Mammary epithelial cell (primary cell): ENCODE measurements at places on chromosomes 4 and X. TPM values are rescaled to one million over a fixed set of nuclear protein-coding genes. Genes with fewer than 3 reads are reported as not detected.

DNA sequence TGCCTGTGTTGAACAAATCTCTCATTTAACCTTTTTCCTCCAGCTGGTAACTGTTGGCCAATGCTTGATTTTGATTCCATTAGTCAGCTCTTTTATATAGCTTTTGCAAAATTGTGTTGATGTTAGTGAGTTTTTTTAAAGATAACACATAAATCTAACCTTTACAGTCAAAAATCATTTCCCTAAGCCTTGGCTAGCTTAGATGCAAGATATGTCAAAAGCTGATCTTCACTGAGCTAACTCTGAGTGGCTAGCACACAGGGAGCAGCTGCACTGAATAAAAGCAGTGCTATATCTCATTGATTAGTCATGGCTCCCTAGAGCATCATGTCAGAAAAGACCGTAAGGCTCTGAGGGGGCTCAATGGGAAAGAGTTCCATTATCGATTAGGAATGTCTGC lies 78.7 kb downstream of the PPARGC1A start:
- DNase-seq, result no peak

GRCh38 chrX:39425124-39425806 lies 624.0 kb downstream of the MID1IP1 start:
- DNase-seq, result no peak

DNA sequence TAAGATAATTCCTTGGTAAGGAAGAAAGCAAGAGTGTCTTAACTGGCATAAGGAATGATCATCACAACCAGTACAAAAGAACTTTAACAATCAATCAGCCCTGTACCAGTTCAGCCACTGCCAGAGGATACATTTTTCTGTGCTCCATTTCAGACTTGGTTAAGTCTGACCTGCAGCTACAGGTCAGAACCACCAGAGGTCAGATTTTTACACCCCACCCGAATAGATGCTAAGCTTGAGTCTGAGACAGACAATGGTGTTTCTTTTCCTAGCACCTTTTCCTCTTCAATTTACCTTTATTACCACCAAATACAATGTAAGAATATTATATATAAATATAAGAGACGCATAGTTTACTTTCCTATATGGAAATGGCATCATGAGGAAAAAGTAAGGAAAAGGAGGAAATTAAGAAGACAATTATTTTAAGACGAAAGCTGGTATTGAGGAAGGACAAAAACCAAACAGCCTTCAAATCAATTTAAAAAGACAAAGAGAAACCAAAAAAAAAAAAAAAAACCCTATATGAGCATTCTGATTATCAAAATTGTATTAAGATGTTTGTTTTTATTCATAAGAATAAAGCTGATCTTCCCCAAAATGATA lies 215.3 kb upstream of the TTC29 start:
- DNase-seq, result peak; percentile 49

- DNase-seq, result peak; percentile 32
These were observed 179.2 kb downstream of the SLC7A11 start for GRCh38 chr4:138062929-138063328.

- no peak for DNase-seq
These were observed 191.8 kb downstream of the ADAM29 start for GRCh38 chr4:175109933-175110332.

GRCh38 chr4:174110180-174110579 lies 173.3 kb downstream of the FBXO8 start:
- no peak for DNase-seq

DNA sequence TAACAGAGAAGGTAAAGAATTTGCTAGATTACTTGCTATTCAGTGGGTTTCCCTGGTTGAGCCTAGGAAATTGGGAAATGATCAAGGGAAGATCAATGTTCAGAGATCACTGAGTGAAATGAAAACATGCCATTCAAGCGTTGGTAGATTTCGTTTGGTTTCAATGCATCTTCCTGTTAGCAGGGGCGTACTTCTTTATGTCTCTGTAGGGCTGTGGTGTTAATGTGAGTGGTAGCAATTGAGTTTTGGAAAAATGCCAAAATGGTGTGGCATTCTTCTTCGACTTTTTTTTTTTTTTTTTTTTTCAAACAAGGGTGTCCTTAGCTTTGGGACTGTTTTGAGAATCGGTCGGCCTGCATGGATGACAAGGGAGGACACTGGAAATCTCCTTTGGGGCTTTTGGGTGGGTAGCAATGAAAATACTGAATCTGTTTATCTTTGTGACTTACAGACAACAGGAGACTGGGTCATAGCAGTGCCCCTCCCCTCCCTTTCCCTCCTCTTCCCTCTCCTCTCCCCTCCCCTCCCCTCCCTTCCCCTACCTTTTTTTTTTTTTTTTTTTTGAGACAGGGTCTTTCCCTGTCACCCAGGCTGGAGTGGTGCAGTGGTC lies 50.4 kb downstream of the SPRY1 start:
- DNase-seq, result no peak

DNA sequence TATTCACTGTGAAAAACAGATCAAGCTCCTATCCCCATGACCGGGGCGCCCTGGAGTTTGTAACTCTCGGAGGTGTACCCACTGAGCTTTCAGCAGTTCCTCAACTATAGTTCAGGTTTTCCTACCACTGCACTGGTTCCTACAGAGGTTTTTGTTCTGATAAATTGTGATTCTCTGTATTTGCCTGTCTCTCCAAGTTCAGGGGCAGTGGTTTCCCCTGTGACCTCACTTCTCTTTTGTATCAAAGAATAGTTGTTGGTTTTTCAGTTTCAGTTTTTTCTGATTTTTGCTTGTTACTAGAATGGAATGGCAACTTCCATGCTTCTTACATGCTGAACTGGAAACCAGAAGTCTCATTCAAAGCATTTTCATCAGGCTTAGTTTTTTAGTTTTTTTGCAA lies 56.8 kb upstream of the PLS3 start:
- DNase-seq, result no peak

- DNase-seq, result no peak
These were observed 102.2 kb downstream of the RBMX2 start for GRCh38 chrX:130504019-130504418.

DNA sequence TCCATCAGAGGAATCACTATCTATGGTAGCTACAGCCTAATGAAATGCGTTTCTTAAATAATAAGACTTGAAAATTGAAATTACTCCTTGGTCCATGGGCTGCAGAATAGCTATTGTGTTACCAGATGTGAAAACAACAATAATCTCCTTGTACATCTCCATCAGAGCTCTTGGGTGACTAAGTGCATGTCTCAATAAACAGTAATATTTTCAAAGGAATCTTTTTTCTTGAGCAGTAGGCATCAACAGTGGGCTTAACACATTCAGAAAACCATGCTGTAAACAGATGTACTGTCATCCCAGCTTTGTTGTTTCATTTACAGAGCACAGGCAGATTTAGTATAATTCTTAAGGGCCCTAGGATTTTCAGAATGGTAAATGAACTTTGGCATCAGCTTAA lies 67.3 kb downstream of the GLUD2 start:
- DNase-seq, result no peak

- peak; percentile 85 for DNase-seq
These were observed 69.4 kb upstream of the KIT start for GRCh38 chr4:54588404-54588803.

DNA sequence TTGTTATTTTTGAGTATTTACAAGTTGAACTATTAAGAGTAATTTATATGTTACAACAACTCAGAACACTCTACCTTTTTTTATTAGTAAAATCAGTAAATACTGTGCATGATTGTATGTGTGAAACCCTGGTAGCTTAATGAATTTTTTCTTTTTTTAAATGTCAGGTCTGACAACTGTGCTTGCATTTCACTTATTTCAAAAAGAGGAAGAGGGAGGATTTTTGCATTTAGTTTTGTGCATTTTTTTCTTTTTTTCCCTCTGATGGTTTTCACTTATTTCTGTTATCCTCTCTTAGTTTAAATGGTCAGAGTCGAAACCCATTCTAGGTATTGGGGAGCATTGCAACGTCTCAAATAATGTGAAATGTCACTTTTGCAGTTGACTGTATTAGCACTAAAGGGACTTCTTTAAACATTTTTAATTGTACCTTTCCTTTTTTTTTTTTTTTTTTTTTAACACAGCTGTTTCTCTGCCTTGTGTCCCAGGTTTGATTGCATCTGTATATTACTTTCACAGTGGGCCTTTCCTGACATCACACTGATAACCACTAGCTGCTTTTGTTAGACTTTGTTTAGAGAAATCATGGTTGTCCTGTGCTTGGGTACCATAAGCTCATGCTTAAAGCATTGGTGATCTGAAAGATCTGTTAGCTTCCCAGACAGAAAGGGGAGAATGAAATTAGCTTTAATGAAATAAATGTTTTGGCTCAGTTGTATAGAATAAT lies 28.5 kb downstream of the MOB1B start:
- DNase-seq, result no peak

GRCh38 chrX:130267956-130268448 lies 697 bp downstream of the ZNF280C start:
- DNase-seq, result peak; percentile 1

GRCh38 chr4:124783847-124784246 lies 71.3 kb upstream of the ANKRD50 start:
- DNase-seq, result peak; percentile 39

GRCh38 chrX:133569217-133569616 lies 153.9 kb upstream of the GPC4 start:
- no peak for DNase-seq

DNA sequence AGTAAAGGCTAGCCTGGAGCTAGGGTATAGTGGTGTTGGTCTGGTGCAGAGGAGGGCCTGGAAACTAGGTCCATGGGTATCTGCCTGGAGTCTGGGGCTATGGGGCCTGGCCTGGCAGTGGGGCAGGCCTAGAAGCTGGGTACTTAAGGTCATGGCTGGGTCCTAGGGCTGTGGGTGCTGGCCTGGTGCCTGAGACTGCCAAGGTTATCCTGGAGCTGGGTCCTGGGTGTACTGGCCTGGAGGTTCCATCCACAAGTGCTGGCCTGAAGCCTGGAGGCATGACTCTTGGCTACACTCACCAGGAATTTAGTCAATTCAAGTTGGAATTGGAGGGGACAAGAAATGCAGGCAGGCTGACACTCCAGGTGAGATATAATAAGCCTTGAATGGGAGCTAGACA lies 108.4 kb upstream of the ZCCHC13 start:
- DNase-seq, result no peak

GRCh38 chr4:147840838-147841738 lies 109.2 kb downstream of the ARHGAP10 start:
- DNase-seq, result no peak

- DNase-seq, result no peak
These were observed 333.3 kb downstream of the PDGFC start for GRCh38 chr4:156638334-156638733.

- peak; percentile 68 for DNase-seq
These were observed 503.3 kb upstream of the FAM241A start for GRCh38 chr4:111641813-111642579.

GRCh38 chr4:140025470-140025869 lies 128.5 kb downstream of the MAML3 start:
- DNase-seq, result no peak

- DNase-seq, result no peak
These were observed 167.3 kb upstream of the PGRMC2 start for GRCh38 chr4:128454881-128455280.

DNA sequence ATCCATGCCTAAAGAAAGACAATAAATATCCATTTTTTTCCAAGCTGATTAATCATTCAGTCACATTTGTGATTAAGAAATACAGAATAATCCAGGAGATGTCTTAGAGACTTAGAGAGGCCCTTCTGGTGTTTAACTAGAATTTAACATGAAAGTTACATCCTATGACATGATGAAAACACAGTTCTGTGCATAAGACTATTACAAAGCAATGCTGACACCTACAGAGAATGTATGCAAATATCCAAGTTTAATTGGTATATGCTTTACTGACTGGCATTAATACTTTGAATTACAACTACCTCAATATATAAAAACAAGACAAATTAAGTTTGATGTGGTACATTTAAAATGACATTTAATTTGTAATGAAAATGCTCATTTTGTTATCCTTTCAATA lies 17.8 kb upstream of the TLL1 start:
- no peak for DNase-seq

GRCh38 chr4:47631161-47631560 lies 146.1 kb downstream of the ATP10D start:
- DNase-seq, result no peak

GRCh38 chr4:66091786-66092185 lies 421.5 kb upstream of the EPHA5 start:
- DNase-seq, result no peak

DNA sequence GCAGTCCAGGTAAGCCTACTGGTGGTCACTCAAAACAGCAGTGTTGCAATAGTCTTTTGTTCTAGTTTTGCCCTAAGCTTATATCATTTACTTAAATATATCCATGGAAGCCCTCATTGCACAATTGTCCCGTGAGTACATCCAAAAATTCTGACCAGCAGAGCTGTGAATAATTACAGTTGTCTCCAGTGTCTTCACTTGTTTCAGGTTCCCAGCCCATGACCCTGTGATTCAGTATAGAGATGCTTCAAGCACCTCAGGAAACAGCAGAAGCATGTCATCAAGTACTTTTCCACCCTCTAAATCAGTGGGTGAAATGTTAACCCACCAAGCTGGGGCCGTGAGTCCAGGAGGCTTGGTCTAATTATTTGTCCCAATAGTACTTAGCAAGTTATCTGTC lies 214.9 kb upstream of the RPS6KA3 start:
- no peak for DNase-seq

DNA sequence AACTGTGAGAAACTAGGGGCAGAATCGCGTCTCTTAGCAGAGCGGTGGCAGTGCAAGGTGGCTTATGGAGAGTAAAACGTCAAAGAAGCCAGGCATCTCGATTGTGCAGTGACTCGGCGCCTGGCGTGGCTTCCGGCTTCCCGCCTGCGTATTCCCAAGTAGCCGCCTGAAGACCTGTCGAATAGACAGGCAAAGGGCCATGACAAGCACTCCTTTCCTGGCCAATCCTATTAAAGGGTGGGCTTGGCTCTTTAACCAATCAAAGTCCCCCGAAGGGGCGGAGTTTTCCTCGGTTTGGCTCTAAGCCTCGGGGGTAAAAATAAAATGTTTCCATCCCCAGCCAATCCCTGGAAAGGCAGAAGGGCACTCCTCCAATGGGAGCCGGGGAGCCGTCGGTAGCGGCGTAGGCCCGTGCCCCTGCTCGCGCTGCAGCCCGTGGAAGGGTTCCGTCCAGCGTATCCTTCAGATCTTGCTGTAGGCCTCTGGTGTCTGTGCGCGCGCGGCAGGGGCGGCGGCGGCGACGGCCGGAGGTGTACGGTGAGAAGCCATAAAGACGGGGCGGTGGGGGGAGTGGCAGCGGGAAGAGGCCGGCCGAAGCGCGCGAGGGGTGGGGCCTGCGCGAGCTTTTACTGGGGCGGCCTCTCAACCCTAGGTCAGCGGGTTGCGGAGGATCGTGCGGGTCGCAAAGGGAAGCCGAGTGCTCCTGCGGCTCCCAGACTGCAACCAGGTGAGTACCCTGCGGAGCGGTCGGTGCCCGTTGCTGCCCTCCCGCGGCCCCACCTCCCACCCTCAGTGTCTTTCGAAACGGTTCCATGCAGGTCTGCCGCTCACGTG lies at the start of gene KANTR:
Gene KANTR, plus strand, starts transcription at position 395 of the 834 bp plus-strand sequence. CDS start 30,131 bp downstream, outside the sequence.
- DNase-seq, result peak; percentile 92

PAGE1 gene
- not detected for polyA plus RNA-seq

UGT2A3 gene
- polyA plus RNA-seq, result not detected

GABRG1 gene
- not detected for polyA plus RNA-seq

GRIA3 gene
- polyA plus RNA-seq, result 0.06 TPM

CDS1 gene
- polyA plus RNA-seq, result 18.2 TPM

BST1 gene
- 0.50 TPM for polyA plus RNA-seq

LIN54 gene
- polyA plus RNA-seq, result 10.1 TPM

FOXO4 gene
- polyA plus RNA-seq, result 1.7 TPM

SLC49A3 gene
- polyA plus RNA-seq, result not detected

PPP1R3F gene
- 0.59 TPM for polyA plus RNA-seq

CD38 gene
- 0.01 TPM for polyA plus RNA-seq

SLC30A9 gene
- 36.9 TPM for polyA plus RNA-seq

PIR gene
- 47.8 TPM for polyA plus RNA-seq

MAGEE1 gene
- 0.95 TPM for polyA plus RNA-seq
